Omental fat pad (tissue), 4 donors: ENCODE measurements at places on chromosomes 4 and X. TPM values are rescaled to one million over a fixed set of nuclear protein-coding genes. Genes with fewer than 3 reads are reported as not detected.

GRCh38 chr4:83661359-83661758 lies 125.5 kb downstream of the GPAT3 start:
- no peak for DNase-seq

DNA sequence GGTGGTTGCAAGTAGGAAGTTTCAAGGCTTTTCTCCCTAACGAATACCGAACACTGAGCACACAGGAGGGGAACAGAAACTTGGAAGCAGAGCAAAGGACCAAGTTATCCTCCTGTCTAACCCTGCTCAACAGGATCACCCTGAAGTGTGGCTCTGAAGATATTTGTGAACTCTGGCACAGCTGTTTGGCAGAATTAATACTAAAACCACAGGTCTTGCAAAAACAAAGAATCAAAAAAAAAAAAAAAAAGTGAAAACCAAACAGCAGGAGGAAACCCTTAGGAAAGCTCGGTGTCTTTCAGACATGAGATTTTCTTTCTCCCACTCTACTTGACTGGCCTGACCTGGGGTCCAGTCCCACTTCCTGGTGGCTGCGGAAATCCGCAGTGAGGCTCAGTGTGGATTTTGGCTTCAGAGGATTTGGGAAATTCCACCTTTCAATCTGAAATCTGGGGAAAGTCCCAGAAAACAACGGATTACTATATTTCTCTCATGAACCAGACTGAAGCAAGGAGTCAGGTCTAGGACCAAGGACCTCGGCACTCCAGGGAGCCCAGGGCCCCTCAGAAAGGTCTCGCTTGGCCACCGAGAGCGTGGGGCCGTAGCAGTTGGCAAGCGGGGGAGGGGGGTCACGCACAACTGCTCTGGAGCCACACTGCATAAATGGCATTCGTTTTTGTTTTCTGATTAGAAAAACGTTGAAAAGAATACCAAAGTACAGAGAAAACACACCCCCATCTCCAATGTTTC lies 867 bp downstream of the TIFA start:
- no peak for DNase-seq

GRCh38 chr4:77910676-77911075 lies 48.0 kb downstream of the MRPL1 start:
- DNase-seq, result no peak

SRPK3 gene
- total RNA-seq, result 0.19 TPM

DNA sequence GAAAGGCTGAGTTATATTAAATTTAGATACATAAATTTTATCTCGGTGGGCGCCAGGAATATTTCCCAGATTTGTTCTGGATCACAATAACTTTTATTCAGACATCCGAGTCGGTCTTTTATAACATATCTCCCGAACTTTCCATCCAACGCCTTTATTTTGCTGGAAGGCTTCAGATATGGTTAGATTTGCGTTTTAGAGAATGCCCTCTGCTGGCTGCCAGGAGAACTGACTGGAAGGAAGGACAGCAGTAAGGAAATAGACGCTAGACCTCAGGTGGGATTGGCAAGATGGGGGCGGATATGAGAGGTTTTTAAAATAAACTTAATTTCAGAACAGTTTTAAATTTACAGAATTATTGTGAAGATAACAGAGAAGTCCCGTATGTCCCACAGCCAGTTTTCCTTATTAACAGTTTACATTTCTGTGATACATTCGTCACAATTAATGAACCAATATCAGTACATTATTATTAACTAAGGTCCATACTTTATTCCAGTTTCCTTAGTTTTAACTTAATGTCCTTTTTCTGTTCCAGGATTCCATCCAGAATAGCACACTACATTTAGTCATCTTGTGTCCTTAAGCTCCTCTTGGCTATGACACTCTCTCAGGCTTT lies 4.6 kb upstream of the KANTR start:
- no peak for DNase-seq

EPHA5 gene
- not detected for total RNA-seq

CCKAR gene
- total RNA-seq, result not detected

DNA sequence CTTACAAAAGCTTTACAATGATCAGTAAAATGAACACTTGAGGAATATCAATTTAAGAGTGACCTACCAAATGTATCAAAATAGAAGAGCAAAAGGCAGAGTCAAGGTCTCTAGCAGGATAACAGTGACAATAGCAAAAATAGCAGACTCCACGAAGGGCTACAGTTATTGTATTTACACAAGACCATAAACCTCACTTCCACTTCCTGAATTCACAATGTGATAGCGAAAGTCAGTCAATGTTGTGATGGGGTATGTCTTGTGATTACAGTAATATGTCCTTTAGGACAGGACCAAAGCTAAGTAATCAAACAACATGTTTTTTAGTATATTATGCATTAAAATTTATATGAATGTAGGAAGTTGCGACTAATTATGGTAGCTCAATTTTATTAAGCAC lies 139.6 kb downstream of the IQCM start:
- no peak for DNase-seq

GRCh38 chr4:61149278-61149677 lies 50.8 kb upstream of the ADGRL3 start:
- no peak for DNase-seq
